Activated CD8-positive, alpha-beta memory T cell treated with anti-CD3 and anti-CD28 coated beads for 4 hours (primary cell): ENCODE measurements at places on chromosomes 11 and 22.
A peak's percentile ranks its signal among the peaks of the same experiment; 100 is the strongest.

DNA sequence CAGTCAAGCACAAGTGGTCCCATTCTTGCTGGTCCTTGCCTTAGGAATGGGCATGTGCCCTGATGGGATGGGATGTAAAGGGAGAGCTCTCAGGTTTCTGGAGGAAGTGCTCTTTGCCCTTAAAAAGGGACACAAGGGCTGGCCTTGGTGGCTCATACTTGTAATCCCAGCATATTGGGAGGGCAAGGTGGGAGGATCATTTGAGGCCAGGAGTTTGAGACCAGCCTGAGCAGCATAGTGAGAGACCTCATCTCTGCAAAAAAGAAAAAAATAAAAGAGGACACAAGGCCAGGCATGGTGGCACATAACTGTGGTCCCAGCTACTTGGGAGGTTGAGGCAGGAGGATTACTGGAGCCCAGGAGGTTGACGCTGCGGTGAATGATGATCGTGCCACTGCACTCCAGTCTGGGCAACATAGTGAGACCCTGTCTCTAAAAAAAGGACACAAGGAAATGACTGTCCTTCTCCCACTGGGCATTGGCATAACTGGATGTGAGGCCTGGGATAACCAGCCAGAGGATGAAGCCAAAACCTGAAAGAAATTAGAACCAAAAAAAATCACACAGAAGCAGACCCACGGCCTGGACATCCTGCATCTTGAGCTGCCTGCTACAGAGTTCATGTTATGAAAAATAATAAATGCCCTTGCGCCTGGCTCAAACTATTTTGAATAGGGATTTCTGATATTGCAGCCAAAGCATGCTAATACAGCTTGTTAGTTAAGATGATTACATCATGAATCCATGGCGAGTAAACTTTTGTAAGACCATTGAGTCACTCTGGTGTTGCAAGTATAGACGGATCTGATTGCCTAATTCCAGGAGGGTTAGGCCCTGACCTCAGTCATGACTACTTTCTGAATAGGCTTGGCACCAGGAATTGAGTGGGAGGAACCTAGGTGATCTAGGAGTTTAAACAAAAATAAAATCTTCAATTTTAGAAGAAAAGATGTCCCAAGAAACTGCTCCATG is 12.9 kb upstream of the CRKL start:
- DNase-seq: no peak

DNA sequence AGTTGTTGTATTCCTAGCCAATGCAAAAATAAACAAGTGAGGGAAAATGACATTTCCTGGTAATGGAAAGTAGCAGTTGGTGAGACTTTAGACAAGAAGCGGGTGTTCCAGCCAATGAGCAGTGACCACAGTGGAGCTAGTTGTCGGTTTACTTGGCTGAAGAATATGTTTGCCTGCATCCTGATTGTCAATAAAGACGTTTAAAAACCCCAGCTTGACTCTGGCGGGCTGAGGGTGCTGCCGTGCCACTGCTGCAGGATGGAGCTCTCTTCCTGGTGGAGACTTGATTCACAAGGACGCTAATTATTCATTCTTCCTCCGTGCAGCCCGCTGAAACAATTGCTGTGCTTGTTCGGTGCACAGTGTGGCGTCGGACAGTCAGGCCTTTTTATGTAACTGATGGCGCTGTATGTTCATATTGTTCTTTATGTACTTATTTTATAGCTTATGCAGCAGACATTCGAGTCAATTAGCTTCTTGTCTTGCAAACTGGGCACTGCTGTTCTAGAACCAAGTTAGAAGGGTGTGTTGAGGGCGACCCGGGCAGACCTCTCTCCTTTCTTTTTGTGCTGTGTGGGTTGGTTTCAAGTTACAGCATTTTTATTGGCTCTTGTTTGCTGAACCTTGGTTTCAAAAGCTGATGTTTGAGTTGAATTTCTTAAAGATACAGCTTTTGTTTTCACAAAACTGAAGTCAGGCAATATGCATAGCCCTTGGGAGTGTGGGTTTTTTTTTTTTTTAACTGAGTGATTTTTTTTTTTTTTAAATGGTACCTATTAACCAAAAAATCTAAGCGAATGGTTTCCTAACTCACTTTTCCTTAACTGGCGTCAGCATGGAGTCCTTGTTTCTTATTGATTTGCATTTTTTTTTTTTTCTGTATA is 153.9 kb downstream of the TEAD1 start:
- DNase-seq: no peak

- no peak for DNase-seq
Measured at GRCh38 chr11:131658414-131658813, 288.0 kb downstream of the NTM start.

- no peak for DNase-seq
Measured at GRCh38 chr11:97756571-97757335, 1264.0 kb upstream of the CNTN5 start.

- DNase-seq: no peak
Measured at GRCh38 chr11:126229858-126230540, 18.4 kb downstream of the FAM118B start.

DNA sequence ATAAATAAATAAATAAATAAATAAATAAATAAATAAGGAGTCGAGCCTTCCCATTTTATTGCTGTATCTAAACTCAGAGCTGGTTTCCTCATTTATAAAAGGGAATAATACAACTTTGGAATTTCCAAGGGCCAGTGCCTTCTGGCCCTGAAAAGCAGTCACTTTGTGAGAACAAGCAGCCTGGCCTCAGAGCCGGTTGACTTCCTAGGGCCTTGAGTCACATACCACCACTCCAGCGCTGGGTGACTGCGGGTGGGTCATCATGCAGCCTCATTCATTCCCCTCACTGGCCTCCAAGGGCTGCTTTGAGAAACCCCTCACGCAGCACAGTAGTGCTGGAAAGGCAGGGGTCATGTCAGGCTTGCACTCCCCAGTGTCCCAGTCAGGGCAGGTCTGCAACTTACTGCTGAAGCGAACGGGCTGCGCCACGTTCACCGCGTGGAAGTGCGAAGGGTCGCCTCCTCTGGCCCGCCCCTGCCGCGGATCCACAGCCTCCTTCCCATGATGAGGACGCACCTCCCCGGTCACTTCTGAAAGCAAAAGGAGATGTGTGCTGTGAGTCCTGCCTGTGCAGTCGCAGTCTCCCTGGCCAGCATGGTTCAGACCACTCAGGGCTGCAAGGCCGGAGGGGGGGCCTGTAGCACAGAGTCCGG is 54.4 kb downstream of the DGCR2 start:
- no peak for DNase-seq

DNA sequence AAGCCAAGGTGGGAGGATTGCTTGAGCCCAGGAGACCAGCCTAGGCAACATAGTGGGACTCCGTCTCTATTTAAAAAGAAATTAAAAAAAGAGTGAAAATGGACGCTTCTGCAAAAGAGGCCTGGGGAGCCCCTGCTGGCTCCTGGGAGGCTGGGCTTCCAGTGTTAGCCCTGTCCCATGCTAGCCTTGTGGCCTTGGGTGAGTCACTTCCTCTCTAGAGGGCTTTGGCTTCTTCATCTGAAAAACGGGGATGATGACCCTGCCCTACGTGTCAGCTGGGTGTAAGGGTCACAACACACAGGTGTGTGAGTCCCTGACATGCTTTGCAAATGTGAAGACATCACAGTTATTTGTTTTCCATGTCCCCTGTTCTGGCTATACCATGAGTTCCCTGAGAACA is 32.8 kb downstream of the FAM227A start:
- DNase-seq: no peak

GRCh38 chr11:46361283-46362155 is 14.3 kb downstream of the DGKZ start:
- DNase-seq: peak; percentile 36

DNA sequence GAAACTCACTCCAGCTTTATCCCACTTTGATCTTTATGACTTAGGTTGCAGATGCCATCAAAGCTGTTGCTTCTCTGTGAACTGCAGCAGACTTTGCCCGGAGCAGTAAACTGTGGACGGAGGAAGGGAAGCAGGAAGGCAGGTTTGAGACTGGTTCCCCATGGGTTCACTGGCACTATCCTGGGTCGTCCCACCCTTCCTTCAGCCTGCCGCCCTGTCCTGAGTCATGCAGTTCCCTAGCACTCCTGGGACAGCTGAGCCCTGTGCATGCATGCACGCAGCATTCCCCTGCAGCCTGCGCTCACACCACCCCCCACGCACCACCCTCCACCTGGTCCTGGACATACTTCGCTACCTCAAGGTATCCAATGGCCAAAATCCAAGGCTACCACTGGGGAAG is 23.5 kb upstream of the P2RY2 start:
- no peak for DNase-seq

DNA sequence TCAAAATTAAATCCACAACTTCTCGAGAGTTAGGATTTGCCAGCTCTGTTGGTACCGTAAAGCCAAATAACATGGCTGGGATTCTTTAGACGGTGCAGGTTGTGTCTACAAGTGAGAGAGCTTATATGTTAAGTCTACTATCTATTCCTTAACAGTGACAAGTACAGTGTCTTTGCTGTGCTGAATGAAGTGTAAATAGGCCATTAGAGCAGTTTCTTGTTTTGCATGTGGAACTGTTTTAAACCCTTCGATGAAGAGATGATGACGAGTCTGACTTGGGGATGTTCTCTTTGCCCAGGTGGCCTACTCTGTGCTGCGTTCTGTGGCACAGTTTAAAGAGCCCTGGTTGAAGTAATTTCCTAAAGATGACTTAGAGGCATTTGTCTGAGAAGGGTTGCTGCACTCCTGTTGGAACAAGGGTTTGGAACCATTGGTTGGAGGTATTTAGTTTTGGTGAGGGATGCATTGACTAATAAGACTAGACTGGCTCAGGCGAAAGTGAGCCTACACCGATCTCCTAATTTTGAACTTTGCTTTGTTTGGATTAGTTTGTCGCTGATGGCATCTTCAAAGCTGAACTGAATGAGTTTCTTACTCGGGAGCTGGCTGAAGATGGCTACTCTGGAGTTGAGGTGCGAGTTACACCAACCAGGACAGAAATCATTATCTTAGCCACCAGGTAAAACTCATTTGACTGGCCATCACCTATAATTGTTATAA is 988 bp downstream of the RPS3 start:
- no peak for DNase-seq
